ENCODE measurements at places on chromosomes 16 and 17.

GRCh38 chr16:30757316-30757715 is 4.5 kb downstream of the CFAP119 start:
- DNase-seq: no peak

- peak; percentile 79 for DNase-seq
Observed at GRCh38 chr17:43530288-43531081, 15.7 kb downstream of the ETV4 start.

- no peak for DNase-seq
Observed at GRCh38 chr17:58302919-58303585, 22.3 kb upstream of the MPO start.

DNA sequence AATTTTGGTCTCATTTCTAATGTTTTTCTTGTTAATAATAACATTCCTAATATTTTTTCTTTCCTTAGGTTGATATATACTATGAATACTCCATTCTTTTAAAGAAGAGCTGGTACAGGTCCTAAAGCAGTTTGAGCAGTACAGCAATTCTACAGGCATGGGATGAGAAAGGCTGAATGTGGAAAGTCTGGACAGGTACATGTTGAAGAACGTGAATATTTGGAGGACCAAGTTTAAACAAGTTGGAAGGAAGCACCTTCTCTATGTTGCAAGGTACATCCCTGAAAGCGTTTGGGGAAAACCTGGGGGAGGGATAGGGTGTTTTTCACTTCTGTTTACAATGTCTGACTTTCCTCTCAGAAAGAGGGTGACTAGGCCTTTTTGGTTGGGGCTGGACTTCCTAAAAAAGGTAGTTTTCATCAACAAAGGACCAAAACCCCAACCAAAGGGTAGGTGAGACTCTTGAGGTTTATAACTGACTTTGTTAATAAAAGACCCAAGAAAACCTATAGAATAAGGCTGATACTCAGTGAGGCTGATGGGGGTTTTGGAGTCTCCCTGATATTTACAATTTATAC is 95.9 kb upstream of the AXIN2 start:
- DNase-seq: no peak

DNA sequence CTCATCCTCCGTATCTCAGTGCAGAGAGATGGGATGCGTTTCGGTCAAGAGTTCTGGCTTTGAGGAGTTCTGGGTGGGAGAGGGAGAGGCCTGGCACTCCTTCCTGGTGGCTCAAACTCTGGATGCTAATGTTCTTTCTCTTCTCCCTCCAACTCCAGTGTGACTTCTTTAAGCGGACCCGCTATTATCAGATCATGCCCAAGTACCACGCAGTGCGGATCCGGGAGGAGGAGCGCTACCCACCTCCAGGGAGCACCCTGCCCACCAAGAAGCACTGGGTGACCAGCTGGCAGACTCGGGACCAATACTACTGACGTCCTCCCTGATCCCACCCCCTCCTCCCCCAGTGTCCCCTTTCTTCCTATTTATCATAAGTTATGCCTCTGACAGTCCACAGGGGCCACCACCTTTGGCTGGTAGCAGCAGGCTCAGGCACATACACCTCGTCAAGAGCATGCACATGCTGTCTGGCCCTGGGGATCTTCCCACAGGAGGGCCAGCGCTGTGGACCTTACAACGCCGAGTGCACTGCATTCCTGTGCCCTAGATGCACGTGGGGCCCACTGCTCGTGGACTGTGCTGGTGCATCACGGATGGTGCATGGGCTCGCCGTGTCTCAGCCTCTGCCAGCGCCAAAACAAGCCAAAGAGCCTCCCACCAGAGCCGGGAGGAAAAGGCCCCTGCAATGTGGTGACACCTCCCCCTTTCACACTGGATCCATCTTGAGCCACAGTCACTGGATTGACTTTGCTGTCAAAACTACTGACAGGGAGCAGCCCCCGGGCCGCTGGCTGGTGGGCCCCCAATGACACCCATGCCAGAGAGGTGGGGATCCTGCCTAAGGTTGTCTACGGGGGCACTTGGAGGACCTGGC is 6.0 kb upstream of the PDK2 start:
- DNase-seq: no peak

- DNase-seq: no peak
Observed at GRCh38 chr17:57724729-57725125, 20.4 kb downstream of the CCDC182 start.

DNA sequence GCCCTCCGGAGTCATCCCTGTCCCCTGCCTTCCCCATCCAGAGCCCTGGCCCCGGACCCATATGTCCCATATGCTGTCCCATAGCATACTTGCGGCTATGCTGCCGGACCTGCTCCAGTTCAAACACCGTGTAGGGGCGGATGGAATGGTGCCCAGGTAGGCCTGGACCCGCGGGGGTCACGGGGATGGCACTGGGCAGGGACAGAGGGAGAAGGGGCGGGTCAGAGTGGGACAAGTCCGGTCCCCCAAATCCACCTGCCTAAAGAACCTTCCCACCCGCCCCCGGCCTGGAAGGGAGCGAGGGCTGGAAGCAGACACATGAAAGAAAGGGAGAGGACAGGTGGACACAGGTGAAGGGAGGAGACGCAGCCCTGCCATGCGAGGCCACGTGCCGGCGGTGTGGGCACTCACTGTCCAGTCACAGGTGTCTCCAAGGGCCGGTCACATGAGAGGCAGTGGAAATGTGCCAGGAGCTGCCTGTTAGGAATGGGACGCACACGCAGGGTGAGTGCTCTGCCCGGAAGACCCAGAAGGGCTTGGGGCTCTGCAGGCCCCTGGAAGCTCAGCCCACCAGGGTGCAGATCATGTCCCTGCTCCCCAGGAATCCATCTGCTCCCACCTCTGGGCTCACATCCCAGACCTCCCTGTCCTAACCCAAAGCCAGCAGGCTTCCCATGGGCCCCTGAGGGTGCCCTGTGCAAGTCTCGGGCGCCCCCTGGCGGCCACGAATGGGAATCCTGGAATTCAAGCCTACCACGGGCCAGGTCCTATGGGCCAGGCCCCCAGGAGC is 14.0 kb downstream of the UBALD2 start:
- DNase-seq: peak; percentile 91

GRCh38 chr16:27644165-27644564 is 94.2 kb downstream of the KATNIP start:
- DNase-seq: no peak

- peak; percentile 74 for DNase-seq
Observed at GRCh38 chr16:12185563-12185962, 209.0 kb downstream of the SNX29 start.

DNA sequence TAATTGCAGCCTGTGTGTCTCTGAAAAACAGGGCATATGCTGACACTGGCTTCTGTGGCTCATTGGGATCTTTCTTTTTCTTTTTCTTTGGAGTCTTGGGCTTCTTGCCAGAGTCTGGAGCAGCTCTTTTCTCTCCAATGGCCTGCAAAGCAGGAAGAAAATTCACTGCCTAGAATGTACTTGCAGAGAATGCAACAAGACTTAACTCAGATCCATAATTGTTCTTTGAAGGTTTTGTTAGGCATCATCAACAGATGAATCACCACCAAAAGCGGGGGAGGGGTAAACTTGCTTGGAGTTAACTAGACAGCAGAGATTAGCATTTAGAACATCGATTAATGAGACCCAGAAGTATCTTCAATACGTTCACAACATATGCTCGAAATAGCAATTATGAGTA is 100.9 kb downstream of the TOX3 start:
- no peak for DNase-seq

GRCh38 chr17:41801374-41802271 is 10.1 kb downstream of the P3H4 start:
- DNase-seq: peak; percentile 79
